ENCODE measurements at places on chromosomes 12 and 14.

DNA sequence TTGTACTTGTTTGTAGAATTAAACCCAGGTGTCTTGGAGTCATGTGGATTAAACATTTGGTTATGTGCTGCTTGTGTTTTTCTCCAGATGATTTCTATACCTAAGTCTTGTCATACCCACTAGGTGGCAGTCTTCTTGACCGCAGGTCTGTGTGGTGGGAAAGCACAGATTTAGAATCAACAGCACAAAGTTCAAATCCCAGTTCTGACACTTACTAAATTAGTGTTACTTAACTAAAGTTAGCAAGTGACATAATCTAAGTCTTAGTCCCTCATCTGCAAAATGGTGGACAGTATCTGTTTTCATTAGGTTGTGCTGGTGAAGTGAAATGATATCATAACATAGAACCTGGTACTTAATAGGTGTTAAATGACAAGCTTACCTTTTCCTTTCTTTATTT, 151.0 kb upstream of the ARHGAP5 start:
- DNase-seq, result no peak

DNA sequence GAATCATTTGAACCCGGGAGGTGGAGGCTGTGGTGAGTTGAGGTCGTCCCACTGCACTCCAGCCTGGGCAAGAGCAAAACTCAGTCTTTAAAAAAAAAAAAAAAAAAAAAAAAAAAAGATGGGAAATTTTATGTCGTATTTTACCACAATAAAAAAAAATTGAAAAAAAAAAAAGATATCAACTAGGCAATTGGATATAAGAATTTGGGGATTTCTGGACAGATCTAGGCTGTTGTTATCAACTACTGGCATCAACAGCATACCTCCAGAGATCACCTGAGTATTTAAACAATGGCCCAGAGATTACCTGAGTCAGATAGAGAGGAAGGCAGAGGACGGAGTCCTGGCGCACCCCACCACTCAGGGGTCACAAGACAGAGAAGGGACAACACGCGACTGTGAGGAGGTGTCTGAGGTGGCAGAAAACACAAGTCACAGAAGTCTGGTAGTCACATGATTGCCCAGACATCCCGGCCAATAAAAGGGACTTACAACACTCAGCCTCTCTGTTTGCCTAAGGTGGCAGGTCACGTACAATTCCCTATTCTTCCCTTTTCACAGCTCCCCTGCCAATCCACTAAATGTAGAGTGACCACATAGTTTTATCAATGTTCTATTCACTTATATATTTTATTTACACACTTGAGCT, 1.8 kb downstream of the SPRING1 start:
- DNase-seq, result no peak

DNA sequence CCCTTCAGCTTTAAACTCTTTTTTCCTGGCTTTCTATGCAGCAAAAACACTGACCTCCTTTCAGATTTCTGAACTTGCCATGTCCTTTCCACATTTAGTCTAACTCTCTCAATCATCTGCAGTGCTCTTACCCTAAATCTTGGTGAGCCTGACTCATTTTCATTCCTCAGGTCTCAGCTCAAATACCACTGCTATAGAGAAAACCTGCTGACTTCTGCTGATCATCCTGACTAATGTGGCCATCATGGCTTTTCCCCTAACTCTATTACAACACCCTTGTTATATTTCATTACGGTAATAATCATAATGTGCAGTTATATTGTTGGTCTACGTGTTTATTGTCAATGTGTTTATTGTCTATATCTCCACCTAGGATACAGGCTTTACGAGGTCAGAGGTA, 207.3 kb upstream of the OR4E1 start:
- DNase-seq, result no peak

GRCh38 chr12:96195845-96196451, 1.8 kb downstream of the ELK3 start:
- no peak for DNase-seq

GRCh38 chr12:7857971-7858370, 14.7 kb downstream of the SLC2A14 start:
- no peak for DNase-seq

DNA sequence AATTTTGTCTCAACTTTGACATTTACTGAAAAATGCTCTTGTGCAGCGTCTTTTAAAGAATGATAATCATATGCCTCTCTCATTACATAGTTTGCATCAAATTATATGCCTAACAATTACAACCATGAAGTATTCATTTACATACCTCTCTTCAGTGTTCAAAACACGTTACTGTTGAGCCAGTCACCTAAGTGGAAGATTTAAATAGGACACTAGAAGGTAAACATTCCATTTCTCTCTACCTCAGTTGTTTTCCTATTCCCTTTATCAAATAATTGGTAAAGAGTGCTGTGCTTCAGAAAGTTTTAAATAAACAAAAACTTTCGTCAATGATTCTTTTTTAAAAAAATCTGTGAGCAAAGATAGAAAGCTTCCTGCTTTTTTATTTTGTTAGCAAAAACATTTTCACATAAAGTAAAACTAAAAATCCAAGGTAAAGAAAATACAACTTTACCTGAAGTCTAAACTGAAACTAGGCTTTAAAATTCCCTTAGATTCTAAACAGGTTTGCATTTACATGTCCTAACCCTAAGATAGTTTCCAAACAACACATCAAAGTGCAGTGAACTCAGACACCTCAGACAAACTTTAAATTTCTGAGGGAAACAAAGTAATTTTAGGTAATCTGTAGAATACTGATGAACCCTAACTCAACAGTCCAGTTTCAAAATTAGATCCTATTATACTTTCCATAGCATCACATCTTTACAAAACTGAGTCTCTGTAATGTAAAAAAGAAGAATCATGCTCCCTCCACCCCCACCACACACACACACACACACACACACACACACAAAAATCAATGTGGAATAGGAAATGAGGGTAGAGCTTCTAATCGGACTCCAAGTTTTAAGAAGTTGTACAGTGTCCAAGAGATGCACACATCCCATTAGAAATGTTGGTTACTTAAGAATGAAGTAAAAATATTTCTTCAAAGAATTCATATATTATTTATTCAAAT, 46.2 kb downstream of the PAWR start:
- DNase-seq, result no peak

DNA sequence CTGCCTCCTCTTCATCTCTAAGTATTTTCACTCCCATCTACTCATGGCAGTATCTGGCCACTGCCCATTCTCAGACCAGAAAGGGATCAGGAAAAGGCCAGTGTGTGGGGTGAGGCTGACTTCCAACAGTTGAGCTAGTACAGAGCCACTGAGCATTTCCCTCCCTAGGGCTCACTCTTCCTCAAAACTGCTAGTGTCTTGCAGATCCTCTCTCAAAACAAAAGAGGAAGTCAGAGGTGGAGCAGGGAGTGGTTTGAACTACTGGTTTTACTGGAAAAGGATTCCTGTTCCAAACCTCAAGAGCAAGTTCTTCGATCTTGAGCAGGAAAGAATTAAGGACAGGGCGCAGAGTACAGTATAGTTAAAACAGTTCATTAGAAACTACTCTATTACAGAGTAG, 11.7 kb upstream of the RNASE10 start:
- no peak for DNase-seq

DNA sequence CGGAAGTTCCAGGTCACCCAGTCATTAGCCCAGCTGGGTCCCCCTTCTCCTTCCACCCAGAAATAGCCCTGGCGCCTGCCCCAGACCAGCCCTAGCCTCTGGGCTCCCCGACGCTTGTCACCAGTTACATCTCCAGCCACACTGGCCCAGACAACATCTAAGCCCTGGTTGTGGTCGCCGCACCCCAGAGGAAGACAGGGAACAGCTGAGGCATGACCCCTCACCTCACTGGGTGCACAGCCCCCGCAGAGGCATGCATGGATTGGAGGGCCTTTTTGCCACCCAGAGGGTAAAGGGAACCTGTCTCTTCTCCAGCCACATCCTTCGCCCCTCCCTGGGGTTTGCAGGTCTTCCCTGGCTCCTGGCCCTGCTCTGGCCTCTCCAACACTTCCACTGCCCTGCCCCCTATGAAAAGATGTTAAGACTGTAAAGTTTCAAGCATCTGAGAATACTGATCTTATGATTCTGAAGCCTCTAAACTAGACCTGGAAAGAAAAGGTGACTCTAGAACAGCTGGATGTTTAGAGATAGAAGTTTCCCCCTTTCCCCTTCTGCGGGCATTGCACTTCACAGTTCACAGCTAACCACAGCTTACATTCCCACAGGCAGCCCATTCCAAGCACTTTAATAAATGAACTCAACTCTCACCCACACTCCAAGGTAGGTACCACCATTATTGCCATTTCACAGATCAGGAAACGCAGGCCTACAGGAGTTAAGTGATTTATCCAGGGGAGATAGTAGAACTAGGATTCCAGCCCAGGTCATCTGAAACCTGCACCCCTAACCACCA, 14.7 kb downstream of the TMEM119 start:
- DNase-seq, result no peak

GRCh38 chr12:124852329-124852831, 11.3 kb downstream of the SCARB1 start:
- DNase-seq, result no peak

DNA sequence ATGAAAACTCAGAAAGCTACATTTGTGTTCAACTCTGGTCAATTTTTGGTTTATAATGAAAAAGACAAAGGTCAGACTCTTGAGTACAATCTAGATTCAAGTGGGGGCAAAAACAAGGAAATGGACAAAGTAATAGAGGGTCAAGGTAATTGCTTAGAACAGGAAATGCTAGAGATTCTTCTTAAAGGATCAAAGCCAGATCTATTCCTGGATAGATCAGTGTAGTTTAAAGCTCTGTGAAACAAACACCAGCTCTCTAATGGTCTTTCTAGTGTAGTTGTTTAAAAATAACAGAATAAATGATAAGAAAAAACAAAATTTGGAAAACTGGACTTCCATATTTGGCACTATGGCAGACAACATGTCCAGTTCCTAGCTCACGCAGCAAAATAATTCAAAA, 70.7 kb upstream of the SLC8A3 start:
- no peak for DNase-seq

- DNase-seq, result no peak
Measured at GRCh38 chr12:94261786-94262185, 113.4 kb downstream of the PLXNC1 start.

DNA sequence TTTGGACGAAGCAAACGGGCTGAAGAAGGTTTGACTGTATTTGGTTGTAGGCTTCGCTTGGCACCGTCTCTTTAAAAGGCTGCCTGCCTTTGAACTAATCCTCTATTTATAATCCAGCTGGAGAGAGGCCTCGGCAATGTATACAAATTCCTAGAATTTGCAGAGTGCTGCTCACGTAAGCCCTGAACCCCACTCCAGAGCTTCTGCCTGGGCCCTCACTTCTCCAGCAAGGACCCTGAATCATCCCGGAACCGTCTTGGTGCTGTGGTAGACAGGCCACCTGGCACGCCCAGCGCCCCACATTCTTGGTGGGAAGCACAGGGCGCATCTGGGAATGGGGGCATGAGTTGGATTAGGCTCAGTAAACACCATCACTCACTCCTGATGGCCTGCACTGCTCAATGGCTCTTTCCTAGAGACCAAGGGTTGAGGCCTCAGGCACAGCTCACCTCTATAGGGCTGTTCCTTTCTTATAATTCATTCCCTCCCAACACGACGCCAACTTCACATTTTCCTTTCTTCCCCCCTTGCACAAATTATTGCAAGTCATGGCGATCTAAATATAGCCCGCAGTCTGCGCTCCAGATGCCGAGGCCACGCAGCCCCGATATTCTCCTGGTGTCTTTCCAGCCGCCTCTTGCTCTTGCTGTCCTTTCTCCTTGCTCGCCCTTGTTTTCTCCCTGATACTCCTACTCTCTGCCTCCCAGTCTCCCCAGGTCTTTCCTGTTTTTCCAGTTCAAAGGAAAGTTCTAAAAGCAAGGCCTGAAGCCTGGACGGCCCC, 141.0 kb downstream of the ZFP36L1 start:
- DNase-seq, result no peak

DNA sequence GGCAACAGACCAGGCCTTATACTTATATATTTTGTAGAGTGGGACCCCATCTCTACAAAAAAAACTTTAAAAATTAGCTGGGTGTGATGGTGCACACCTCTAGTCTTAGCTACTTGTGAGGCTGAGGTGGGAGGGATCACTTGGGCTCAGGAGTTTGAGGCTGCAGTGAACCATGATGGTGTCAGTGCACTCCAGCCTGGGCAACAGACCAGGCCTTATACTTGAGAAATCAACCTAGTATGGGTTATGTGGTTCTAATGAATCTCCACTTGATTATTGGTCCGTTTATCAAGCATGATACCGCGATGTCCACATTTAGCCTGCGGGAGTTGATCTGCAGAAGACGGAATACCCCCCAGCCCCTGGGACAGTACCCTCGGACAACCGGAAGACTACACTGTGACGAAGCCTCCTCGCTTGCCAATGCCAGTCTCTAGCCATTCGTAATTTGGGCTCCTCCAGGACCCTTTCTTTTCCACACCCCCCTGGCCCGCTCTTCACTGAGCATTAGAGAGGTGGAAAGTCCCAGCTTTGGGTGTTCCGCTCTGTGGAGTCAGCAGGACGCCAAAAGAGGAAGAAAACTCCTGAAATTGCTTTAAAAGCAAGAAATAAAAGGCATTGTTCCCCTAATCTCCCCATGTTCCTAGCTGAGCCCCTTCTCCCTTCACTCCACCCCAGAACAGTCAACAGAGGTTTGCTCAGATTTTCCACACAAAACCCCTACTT, 19.4 kb downstream of the LTBP2 start:
- no peak for DNase-seq

GRCh38 chr14:99440278-99440677, 40.4 kb downstream of the SETD3 start:
- no peak for DNase-seq

DNA sequence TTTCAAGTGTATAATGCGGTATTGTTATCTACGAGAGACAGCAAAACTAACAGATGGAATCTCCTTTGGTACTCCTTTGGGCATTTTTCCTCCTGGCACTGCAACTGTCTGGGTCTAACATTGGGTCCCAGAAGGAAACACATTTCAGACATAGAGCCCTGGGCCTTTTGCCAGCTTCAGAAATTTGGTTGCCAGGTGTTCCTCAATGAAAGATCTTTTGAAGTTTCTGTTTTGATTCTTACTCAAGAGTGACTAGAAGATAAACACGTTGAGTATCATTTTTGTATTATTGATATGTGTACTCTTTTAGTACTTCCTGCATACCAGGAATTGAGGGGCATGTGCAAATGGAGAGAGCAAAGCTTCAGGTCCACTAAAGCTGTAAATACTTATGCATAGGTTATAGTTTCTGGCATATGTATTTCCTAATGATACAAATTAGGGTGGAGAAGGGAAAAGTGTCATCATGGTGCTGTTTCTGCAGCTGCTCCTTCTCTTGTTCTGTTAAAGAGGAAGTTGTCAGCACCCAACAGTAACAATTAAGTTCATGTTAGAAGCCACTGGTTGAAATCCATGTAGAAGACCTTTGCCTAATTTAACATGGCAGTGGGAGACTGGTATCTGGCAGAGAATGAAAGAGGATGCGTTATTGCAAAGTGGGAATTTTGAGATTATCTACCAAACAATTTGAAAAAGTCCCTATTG, 53.5 kb downstream of the SLC38A6 start:
- no peak for DNase-seq

GRCh38 chr14:64209444-64210131, 84.6 kb downstream of the ESR2 start:
- DNase-seq, result no peak

All from GM04503 (cell line).